NCI-H774 (cell line): ENCODE measurements at places on chromosomes 2 and 18.

DNA sequence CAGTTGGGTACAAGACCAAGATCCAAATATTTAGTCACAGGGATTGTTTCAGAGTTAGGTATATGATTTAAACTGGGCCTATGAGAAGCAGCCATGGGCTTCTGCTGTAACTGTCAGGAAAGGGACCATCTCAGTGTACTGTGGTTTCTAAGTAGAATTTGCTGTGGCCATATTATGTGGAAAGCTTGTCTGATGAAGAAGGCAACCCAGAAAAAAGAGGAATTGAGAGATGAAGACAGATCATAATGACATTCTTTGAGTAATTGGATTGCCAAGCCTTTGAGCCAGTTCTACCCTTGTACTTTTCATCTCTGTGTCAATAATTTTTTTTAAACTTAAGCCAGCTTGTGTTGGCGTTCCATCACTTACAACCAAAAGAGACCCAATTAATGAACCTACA, 259.6 kb downstream of the NUP35 start:
- DNase-seq = no peak

GRCh38 chr2:174076040-174076439, 110.9 kb upstream of the SP3 start:
- no peak for DNase-seq

DNA sequence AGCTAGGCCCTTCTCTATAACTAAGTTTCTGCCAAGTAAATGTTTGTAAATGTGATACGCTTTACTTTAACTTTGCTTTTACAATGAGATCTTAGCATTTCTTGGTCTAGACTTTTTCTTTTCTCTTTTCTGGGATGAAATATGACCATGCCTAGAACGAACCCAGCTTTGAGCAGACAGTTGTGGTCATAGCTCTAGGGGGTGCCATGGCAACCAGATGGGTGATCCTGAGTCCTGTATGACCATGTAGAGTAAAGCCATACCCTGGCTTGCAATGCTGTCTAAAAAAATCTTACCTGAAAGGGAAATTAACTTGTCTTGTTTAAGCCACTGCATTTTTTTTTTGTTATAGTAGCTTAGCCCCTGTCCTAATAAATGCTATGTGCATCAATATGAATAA, 956.3 kb downstream of the SLC4A3 start:
- no peak for DNase-seq

DNA sequence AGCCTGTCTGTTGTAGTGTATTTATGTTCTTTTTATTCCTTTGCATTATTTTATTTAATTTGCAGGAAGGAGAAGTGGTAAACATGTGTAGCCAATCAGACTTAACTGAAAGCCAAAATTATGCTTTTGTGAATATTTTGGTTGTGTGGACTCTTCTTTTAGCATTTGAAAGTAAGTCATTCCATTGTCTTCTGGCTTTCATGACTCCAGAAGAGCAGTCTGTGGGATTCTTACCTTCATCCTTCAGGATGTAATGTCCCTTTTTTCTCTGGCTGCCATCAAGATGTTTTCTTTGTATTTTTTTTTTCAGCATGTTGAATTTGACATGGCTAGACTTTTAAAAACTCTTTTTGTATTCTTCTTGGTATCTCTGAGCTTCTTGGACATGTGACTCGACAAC, 895.2 kb upstream of the ZEB2 start:
- DNase-seq = no peak

GRCh38 chr2:109305490-109306167, 176.6 kb downstream of the SH3RF3 start:
- no peak for DNase-seq

DNA sequence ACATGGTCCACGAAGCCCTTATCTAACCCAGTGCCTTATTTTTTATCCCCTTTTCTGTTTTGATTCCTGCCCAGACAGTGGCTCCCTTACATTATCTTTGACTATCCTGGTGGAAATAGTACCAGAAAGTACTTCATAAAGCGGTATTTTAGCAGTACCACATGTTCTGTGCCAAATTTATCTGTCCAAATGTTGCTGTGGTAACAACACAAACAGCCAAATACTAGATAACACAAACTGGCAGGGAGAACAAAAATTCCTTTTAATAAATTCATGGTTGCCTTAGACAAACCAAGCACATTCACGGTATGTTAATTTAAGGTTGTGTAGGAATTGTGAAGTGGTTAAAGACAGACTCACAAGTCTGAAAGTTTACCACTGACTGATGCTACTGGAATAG, 187.9 kb upstream of the LHCGR start:
- DNase-seq = no peak

DNA sequence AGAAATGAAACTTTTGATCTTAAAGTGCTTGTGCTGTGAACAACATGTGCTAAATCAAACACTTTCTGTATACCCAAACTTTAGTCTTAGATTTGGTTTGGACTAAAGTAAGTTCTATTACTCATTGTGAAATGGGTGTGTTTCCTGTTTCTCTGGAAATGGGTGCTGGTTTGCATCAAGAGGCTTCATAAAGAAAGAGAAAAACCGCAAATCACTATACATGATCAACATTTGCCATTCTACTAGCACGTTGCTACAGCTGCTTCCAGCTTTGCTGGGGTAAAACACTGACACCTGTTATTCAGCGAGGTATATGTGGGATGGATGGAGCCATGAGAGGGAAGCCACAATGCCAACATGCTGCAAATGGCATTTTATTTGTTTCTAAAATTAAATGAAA, 547.0 kb upstream of the ACVR2A start:
- no peak for DNase-seq

GRCh38 chr2:20016346-20016745, 3.9 kb upstream of the MATN3 start:
- DNase-seq = no peak
